ENCODE measurements at places on chromosomes 5 and 9.

- DNase-seq, result no peak
These were observed 269.9 kb upstream of the MSX2 start for GRCh38 chr5:174454464-174454863.

- DNase-seq, result no peak
These were observed 10.0 kb upstream of the ATG10 start for GRCh38 chr5:81961651-81962440.

GRCh38 chr5:154403234-154403633 is 42.6 kb upstream of the SAP30L start:
- DNase-seq, result no peak

- no peak for DNase-seq
These were observed 3.2 kb downstream of the ST6GALNAC4 start for GRCh38 chr9:127913682-127914081.

DNA sequence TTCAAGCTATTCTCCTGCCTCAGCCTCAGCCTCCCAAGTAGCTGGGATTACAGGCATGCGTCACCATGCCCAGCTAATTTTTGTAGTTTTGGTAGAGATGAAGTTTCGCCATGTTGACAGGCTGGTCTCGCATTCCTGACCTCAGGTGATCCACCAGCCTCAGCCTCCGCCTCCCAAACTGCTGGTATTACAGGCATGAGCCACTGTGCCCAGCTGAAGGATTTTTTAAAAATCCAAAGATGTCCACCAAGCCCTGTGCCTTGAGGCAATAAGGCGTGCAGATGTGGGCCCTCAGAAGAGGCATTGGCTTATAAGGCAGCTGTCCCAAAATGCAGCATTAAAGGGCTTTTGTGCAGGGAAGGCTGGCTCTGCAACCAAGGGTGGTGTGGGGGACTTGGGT is 10.3 kb upstream of the ZFR start:
- DNase-seq, result no peak

DNA sequence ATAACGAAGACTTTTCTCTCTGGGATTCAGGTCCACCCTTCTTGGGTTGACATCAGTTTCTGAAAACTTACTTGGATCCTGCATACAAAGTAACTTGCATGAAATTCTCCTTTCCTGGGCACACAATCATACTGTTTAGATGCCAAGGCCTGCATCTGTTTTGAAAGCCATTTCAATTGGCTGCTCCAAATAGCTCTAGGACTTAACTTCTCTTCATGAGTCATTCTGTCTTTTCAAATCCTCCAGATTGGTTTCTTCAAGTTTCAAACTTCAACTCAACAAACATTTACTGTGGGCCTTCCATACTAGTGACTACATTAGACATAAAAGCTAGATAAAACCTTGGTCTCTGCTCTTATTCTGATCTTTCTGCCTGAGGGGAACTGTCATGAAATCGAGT is 54.8 kb upstream of the HMHB1 start:
- DNase-seq, result no peak

- no peak for DNase-seq
These were observed 224.4 kb downstream of the NXNL2 start for GRCh38 chr9:88759364-88759763.

DNA sequence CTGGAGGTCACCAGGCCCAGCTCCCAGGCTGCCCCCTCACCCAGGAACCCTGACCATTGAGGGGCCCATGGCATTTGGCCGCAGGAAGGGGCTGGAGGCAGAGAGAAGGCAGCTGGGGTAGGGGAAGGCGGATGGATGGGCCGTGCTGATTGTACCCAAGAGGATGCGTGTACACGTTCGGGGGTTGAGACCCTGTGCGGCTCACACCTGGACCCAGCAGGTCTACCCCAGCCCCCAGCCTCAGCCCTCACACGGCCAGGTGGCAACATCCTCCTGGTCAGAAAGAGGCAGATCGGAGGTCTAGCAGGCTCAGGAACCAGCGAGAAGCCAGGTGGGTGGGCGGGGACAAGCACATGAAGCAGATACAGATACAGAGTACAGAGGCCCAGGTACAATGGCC is 33.7 kb downstream of the NACC2 start:
- DNase-seq, result no peak

GRCh38 chr5:27733237-27733636 is 694.9 kb upstream of the CDH9 start:
- DNase-seq, result no peak

- no peak for DNase-seq
These were observed 91.6 kb downstream of the ZNF462 start for GRCh38 chr9:106954558-106954957.

DNA sequence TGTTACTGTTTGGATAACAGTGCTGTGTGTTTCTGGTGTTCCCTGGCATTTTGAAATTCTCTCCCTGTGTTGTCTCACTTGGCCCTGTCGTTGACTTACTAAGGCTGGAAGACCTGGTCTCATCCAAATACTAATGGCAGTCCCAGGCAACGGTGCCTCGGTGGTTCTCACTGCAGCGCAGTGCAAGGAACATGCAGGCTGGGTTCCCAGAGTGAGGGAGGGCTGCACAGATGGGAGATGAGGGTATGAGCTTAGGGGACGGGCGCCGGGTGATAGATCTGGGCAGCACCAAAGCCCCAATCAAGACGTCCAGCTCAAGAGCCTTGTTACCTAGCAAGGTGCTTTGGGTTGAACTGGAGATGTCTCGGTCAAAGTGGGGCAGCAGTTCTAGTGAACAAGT is 11.0 kb downstream of the CCT5 start:
- no peak for DNase-seq

DNA sequence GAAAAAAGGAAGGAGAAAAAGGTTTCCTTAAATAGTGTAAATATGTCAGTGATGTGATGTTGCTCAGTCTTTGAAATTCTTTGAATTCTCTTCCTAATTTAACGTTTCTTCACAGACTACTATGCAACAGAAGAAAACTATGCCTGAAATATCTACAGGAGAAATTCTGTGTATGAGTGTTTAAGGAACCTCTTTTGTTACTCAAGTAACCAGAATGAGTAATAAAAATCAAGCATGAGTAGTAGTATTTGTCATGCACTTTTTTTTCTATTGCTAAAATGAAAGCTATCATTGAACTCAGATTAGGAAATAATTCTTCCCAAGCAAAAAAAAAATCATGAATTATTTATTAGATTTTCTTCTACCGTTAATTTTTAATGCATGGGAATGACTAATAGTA is 20.3 kb upstream of the THG1L start:
- DNase-seq, result no peak

GRCh38 chr9:138118601-138119071 is 241.1 kb downstream of the CACNA1B start:
- no peak for DNase-seq

Measured in NCI-H187 treated with DMSO at 0.1 percent for 48 hours (cell line).